ENCODE measurements at places on chromosomes 1 and 21.

- no peak for DNase-seq
These were observed 104.0 kb downstream of the PDE4B start for GRCh38 chr1:65896721-65897120.

- DNase-seq: no peak
These were observed 60.4 kb upstream of the BACH1 start for GRCh38 chr21:29238053-29238966.

DNA sequence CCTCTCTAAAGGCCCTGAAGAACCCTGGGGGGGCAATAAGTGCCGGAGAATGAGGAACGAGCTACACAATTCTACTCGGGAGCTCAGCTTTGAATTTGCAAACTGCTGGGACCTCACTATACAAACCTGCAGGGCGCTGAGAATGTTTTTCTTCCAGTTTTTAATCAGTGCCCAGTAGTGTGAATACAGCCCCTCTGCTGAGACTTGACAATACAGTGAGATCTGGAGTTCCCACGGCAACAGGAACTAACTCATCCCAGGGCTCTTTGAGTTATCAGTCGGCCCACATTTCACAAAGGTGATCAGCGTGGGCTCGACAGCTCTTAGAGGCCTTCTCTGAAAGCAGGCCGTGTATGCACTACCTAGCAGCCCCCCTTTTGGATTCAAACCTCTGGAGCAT is 41.7 kb downstream of the TMEM53 start:
- no peak for DNase-seq

GRCh38 chr1:64473367-64473766 is 3.4 kb downstream of the CACHD1 start:
- no peak for DNase-seq

DNA sequence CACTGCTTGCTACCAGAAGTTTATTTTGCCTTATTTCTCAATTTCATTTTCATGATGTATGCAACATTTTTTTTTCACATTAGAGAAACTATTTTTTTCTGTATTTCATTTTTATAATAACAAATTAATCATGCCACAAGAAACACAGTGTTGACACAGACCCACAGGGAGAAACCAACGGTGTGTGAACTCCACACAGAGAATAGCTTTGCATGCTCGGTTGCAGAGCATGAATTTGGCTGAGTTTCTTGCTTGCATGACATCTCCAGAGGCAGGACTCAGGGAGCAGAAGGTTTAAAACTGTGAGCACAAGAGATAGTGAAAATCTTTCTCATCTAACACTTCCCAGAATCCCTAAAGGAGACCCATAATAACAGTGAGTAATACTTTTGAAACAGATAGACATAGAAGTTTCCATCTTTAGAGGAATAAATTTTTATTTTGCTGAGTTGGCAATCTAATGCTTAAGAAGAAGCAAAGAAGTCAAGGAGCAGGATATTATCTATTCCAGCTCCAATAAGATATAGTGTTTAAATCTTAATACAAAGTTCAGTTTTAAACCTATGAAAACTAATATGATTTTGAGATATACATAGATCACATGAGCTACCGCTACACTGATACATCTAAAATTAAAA is 890.9 kb downstream of the MRPL39 start:
- DNase-seq: no peak

DNA sequence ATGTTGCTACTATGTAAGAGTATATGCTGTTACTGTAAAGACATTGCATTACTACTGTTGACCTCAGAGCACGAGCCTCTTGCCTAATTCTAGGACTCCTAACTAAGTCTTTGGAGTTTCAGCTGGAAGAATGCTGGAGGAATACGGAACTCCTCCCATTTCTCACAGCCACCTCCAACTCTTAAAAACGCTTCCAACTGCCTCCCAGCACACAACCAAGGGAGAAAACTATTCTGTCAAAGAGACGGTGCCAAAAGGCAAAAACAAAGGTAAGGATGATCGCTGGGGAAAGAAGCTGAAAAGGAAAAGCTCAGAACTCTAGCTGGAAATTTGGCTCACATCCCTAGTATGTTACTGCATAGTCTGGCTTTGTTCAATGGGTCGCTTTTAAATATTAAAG is at the start of gene FMO2:
Gene FMO2 (plus strand): TSS at position 210 of the 400 bp plus-strand sequence. CDS start 414 bp downstream, outside the sequence.
- no peak for DNase-seq

GRCh38 chr1:167500283-167500860 is 18.0 kb downstream of the CD247 start:
- DNase-seq: peak; percentile 52

DNA sequence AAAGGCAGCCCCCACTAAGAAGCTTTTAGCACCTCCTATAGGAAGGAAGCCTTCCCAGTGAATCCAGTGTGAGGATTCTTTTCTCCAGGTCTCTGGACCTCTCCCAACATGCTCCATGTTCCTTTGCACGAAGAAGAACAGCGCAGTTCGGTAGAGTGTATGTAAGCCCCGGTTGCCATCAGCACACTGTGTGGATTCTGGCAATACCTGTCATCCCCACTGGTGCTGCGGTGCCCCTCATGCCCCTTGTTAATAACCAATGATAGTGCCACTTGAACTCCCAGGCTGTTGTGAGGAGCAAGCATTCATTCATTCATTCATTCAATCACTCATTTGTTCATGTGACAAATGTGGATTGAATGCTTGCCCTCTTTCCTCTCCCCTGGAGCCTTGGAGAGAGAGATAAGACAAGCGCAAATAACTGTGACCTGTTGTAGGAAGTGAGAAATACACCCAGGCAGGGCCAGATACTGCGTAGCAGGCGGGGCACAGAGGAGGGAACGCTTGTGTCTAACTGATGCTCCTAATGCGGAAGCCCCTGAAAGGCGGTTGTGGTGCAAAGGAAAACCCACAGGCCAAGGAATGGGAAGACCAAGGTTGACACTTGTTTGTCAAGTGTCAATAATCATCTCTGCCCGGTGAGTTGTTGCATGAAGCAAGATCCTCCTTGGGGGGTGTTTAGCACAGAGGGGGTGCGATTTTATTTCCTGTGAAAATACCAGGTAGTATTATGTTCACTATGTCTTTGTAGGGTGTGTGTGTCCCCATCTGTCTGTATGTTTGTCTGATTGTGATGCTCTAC is 9.8 kb downstream of the LGR6 start:
- DNase-seq: no peak

DNA sequence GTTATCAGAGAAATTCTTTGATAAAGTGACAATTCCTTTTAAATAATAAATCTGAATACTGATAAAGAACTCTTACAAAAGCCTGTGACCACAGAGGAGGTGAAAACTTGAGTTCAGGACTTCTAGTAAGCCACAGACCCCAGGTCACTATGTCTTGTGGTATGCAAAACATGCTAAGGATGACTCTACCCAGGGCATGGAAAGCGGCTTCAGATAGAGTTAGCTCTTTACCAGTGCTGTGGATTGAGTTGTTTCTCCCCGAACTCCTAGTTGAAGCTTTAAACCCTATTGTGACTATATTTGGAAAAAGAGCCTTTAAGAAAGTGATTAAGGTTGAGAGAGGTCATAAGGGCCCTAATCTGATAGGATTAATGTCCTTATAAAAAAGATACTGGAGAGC is 42.3 kb downstream of the HLX start:
- DNase-seq: no peak

GRCh38 chr1:89525169-89525855 is 683 bp downstream of the LRRC8B start:
- DNase-seq: peak; percentile 61

- DNase-seq: no peak
These were observed 25.7 kb downstream of the ANGPTL7 start for GRCh38 chr1:11214698-11215380.

DNA sequence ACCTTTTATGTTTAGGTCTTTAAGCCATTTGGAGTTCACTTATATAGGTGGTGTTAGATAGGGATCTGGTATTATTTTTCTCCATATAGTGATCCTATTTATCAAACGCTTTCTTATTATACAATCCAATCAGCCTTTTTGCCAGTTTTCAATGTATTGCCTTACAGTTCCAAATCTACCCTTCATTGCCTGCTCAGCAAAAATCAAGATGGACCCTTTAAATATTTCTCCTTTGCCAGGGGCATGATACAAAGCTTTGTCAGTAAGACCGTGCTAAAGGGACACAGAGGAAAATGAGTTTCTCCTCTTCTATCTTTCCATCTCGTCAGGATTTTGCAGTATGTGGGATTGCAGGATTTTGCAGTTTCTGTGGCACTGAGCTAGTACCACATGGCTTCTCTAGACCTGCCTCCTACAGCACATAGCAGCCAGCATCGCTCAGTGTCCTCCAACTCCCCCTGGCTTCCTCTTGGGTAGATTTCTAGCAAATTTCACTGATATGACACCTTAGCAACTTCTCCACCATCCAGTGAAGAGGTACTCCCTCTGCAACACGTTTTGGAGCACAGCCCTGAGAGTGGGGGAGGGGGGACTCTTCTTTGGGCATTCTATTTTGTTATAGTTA is 22.5 kb upstream of the CAP1 start:
- no peak for DNase-seq

GRCh38 chr1:184695023-184695422 is 59.6 kb downstream of the EDEM3 start:
- DNase-seq: no peak

DNA sequence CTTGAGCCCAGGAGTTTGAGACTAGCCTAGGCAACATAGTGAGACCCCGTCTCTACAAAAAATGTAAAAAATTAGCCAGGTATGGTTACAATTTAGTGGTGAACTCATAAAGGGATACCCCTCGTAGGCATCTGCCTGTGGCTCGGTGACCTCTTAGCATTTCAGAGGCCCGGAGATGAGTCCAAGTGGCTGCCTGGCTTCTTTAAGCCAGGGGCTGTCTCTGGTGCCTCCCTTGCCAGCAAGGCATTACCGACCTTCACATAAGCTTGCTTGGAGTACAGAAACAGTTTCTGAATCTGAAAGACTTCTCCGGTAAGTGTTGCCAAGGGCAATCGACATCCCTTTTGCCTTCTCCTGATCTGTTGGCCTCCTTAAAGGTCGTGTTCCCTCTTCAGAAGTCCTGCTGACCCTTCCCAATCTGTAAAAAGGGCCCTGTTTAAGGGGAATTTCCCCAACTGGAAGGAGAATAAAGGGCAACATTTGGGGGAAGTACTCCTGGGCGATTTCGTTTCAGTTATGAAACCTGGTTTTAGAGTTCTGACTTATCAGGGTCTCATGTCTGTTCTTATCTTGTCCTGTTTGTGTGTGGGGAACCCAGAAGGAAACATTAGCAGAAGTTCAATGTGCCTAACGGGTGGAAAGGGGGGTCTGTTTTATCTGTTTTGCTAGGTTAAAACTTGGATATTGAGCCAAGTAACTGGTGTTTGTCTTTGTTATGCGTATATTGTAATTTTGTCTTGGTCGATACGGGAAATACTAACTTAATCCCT is 32.9 kb downstream of the KIFAP3 start:
- no peak for DNase-seq

DNA sequence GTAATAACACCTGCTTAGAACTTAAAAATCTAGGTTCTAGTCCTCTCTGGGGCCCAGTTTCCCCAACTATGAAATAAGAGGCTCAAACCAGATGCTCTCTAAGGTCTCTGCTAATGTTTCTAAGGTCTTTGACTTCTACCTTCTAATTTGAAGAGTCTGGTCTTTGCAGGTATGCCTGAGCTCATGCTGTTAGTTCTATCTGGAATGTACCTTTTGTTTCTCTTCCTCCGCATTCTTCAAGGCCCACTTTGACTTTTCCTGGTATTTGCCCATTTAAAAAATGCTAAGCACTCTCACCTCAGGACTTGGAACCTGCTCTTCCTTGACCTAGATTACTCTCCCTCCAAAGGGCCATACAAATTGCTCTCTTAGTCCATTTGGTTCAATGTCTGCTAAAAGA is 13.5 kb downstream of the SLC35D1 start:
- no peak for DNase-seq
